ENCODE measurements at places on chromosomes 11 and 22.
A peak's percentile ranks its signal among the peaks of the same experiment; 100 is the strongest.

GRCh38 chr11:118263695-118264568 is at the start of gene MPZL2:
TSS of gene MPZL2 (minus strand) at chr11:118264297. CDS start at chr11:118264153, 144 bp downstream.
- peak; percentile 15 for DNase-seq

- DNase-seq: no peak
These were observed 75.7 kb downstream of the CYB5R2 start for GRCh38 chr11:7597620-7598019.

DNA sequence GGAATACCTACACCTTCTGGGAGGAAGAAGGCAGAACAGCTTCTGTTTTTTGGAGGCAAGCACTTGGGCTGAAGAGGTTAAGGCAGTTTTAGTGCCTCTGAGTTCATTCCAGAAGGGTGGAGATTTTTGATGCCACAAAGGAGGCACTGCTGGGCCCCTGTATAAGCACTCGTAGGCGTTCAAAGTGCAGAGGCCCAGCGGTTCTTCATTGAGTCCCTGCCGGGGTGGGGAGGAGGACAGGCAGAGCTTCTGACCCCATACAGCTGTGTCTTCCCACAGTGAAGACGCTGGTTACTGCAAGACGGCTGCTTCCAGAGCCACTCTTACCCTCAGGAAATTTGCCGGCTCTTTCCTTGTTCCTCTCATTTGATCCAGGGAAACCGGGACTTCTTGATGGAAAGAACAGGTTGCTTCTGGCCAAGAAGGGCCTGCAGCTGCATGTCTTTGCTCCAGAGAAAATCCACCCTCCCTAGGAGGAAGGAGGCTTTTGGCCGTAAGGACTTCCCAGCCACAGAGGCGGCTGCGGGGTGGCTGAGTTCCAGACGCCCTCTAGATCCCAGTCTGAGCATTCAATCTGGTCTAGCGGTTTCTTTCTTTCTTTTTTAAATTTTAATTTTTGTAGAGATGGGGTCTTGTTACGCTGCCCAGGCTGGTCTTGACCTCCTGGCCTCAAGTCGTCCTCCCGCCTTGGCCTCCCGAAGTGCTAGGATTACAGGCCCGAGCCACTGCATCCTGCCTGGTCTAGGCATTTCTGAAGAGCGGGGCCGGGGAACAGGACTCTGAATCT is 9.4 kb downstream of the ADAMTS15 start:
- no peak for DNase-seq

DNA sequence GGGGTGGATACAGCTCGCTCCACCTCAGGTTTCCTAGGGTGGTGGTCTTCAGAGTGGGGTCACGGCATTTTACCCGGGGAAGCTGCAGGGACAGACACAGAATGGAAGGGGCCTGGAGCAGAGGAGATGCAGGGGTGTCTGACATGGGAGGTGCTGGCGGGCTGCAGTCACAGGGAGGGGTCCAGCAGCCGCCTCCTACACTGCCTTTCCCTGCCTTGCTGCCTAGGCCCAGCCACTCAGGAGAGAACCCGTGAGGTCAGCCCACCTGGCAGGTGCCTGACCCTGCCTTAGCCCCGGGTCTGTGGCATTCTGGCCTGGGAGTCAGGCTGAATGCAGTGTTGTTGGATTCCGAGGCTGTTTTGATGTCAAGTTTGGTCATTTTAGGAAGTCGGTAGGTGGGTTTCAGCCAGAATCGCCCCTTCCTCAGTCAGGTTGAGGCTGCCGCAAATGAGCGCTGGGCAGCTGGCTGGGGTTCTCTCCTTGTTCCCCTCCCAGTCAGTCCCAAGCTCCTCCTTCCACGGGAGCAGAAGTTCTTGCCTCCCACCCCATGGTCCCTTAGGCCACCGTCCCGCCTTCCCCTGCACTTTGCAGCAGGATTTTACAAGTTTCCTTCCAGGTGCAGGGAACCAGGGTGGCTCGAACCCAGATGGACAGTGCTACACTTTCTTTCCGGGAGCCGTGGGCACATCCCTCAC is 294.5 kb downstream of the TBC1D22A start:
- DNase-seq: no peak

DNA sequence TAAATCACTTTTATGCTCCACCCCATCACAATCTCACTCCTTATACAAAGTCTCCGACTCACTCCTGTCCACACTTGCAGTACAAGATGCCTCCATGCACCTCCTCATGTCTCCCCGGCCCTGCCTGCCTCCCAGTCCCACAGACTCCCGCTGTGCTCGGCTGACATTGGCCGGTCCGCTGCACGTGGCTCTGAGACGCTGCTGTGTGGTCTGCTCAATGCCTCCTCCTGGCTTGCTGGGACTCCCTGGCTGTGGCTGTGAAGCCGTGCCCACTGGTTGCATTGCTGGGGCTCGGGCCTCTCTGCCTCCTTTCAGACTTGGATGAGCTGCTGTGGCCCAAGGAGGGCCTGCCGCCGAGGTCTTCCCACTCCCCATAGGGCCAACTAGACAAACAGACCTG is 224.0 kb upstream of the B3GAT1 start:
- no peak for DNase-seq

GRCh38 chr11:78438298-78438975 is 20.8 kb upstream of the GAB2 start:
- no peak for DNase-seq

DNA sequence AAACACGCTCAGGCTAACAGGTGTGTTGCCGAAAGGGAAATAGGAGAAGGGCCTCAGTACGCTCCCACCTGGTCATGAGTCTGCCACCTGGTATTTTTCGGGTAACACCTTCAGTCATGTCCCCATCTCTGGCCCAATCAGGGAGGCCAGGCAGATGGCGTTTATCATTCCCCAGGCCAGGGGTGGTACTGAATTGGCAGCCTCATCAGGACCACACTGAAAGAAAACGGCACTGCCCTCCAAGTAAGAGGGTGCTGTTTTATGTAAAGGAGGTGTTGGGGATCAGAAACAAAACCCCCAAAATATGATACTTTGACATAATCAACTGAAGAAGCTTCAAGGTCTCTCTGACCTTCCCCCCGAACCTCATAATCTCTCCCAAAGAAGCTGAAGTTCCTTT is 58.9 kb downstream of the RCN1 start:
- no peak for DNase-seq

DNA sequence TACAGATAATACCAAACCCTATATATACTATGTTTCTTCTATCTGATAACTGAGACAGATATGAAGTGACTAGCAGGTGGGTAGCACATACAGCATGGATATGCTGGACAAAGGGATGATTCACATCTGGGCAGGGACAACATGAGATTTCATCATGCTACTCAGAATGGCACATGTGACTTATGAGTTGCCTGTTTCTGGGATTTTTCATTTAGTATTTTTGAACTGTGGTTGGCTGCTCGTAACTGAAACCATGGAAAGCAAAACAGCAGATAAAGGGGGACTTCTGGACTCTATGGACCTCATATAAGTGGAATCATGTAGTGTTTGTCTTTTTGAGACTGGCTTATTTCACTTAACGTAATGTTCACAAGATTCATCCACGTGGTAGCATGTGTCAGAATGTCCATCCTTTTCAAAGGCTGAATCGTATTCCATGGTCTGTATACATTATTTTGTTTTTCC is 883.0 kb downstream of the TBC1D22A start:
- no peak for DNase-seq

GRCh38 chr11:119741369-119742262 is 12.6 kb upstream of the NECTIN1 start:
- DNase-seq: no peak

DNA sequence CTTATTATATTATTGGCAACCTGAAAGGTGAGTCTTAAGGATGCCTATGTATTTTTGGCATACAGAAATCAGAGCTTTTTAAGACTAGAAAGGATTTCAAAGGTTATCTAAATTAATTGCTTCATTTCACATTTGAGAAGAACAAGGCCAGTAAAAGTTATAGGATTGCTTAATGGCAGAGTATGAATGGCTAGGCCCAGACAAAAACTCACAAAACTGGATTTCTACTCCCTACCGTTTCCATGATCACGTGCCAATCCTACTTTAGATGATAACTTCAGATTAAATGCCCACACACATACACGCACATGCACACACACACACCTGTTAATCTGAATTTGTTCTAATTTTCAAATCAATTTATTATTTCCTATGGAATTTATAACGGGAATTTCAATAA is 1.8 kb upstream of the PDE3B start:
- DNase-seq: no peak
